Hematopoietic multipotent progenitor cell treated with erythropoietin and hydrocortisone succinate and interleukin-3 and kit ligand, for 6 days (in vitro differentiated cells): ENCODE measurements at places on chromosomes 11 and 22.

DNA sequence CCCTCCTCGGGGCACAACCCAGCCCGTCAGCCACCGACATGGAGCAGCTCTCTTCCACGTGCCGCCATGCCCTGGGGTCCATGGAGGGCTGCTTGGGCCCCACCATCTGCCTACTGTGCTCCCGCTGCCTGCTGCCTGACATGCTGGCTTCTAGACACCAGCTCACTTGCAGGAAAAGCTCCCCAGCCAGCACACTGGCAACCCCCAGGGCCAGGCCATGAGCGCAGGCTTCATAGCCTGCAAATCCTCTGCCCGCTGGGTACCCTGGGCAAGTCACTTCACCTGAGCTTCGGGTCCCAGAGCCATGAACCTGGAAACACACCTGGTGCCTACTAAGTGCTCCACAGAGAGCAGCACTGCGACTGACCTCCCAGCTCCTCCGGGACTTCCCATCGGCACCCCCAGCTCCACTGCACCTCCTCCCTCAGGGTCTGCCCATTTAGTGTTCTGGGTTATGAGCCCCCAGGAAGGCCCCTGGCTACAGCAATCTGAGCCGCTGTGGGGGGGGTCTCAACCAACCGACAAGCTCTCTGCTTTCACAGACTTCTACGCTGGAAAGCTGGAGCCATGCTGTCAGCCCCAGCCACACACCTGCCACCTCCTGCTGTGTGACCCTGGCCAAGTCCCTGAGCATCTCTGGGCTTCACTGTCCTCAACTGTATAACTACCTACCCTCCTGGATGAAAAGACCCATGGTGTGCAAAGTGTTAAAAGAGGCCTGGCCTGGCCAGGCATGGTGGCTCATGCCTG, 139.2 kb downstream of the CRYBB2 start:
- no peak for DNase-seq

DNA sequence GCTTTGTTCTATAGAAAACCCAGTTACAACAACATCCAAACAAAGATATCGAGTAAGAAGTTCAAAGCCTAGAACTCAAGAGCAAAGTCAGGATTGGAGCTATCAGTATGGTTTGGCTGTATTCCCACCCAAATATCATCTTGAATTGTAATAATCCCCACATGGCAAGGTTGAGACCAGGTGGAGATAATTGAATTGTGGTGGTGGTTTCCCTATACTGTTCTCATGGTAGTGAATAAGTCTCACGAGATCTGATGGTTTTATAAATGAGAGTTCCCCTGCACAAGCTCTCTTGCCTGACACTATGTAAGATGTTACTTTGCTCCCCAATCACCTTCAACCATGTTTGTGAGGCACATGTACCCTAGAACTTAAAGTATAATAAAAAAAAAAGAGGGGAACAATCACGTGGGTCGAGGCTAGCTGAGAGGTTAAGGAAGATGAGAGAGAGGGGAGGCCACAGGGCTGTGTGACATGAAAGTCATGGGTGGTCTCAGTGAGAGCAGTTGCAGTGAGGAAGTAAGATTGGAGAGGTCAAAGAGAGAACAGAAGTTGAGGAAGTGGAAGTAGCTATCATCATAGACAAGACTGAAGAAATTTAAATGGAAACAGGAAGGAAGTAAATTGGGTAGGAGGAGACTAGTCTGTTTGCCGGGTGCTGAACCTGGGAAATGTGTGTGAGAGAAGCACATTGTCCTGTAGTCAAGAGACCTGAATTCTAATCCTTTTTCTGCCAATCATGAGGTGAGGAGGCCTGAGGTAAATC, 80.1 kb upstream of the CD44 start:
- DNase-seq = no peak

DNA sequence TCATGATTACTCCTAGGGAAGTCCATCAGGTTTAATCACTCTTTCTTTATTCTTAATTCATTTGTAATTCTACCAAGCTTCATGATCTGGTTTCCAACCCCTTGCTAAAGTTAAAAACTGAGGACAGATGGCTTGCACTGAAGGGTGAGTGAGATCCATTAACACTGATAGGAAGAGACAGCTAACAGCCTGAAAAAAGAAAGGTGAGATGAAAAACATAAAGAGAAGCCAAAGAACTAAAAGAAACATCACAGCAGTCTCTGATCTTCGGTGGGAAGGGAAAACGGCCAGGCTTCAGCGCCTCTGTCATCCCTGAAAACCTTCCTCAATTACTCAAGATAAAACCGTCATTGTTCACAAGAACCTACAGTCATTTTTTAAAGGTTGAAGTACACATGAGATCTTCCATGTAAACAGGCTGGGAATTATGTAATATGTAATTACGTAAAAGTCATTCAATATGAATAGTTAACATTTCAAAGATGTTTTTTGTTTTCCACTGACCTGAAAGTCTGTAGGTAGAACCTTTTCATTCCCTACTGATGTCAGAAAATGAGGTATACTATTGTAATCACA, 41.3 kb downstream of the VSIG10L2 start:
- DNase-seq = no peak

DNA sequence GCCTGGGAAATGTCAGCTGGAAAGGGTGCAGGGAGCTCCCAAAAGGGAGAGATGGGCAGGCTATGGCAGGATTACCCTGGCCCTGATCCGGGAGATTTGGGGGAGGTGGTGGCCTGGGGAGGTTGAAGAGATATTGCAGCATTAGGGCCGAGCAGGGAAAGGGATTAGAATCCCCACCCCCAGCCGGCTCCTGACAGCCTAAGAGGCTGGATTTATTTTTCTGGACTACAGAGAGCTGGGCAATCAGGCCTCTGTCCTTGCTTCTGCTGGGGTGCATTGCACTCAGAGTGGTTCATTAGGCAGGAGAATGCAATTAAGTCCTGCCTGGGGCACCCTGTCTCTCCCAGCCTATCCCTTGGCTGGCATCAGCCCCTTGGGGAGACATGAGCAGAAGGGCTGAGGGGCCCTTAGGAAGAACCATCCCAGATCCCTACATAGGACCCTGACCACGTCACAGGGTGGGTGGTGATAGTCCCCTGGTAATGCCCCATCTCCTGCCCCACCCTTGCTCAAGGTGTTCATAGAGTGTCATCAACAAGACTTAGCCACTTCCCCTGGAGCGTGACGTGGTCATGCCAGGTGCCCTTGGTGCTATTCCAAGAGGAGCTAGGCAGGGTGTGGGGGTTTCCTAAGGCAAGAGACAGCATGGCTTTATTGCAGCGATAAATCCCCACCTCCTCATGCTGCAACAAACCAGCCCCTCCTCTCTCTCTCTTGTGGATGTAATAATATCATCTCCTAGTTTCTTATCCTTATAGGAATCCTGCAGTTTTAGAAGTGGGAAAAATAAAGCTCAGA, 38.4 kb upstream of the KLHL35 start:
- DNase-seq = no peak

DNA sequence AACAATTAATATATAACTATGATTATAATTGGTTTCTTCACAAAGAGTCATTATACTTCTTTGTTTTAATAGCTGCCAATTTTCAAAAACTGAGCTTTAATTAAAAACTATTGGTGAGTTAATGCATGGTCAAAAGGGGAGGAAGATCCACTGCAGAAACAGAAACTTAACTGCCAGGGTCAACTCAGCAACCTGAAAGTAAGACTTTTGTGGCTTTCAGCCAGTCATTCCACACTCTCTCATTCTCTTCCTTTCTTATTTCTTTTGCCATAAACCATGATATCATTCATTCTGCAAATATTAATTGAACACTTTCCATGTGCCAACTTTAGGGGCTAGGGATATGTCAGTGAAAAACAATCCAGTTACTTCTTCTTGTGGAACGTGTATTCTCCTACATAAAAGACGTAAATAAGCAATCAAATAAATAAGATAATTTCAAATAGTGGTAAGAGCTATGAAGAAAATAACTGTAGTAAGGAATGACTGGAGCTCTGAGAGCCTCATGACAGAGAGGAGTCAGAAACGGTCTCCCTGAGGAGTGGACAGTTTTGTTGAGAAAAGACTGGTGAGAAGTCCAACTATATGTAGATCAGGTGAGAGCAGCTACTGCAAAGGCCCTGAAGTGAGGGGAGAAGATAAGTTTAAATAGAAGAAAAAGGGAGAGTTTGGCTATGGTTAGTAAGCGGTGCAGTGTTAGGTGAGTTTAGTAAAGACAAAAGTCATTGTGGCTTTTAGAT, 130.5 kb downstream of the GRIA4 start:
- no peak for DNase-seq

DNA sequence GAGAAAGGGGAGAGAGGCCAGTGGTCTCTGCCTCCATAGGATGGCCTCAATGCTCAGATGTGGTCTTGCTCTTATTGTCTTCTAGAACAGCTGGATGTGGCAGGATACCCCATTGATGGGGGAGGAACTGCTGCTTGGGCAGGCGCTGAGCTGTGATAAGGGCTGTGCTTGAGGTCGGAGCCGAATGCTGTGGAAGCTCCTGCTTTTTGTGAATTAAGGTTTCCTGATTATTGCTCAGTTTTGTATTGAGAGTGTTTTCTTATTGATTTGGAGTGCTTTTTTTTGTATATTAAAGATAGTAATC, 57.2 kb downstream of the CABIN1 start:
- DNase-seq = peak; percentile 45

- no peak for DNase-seq
These were observed 55.9 kb upstream of the BMAL1 start for GRCh38 chr11:13221722-13222121.

- no peak for DNase-seq
These were observed 38.4 kb downstream of the FDX1 start for GRCh38 chr11:110468121-110468520.

DNA sequence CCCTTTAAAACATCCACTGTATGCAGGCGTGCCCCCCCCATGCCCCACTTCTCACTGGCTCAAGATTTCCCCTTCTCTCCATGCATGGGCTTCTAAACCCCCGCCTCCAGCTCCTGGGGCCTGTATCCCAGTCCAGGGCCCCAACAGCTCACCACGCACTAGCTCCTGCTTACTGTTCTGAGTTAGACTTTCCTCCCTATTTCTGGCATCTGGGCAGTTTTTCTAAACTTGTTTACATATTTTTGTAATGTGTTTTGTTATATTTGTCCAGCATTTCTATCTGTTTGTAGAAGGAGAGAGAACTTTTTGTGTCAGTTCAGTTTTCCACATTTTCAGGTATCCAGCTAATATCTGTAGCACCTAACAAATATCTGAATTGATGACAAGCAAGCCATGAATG, 178.5 kb downstream of the SPON1 start:
- DNase-seq = no peak

- no peak for DNase-seq
These were observed 4.9 kb downstream of the RRP8 start for GRCh38 chr11:6598555-6598954.

GRCh38 chr11:34606326-34607120, 14.4 kb upstream of the EHF start:
- DNase-seq = no peak

- DNase-seq = no peak
These were observed 29.1 kb downstream of the SVIP start for GRCh38 chr11:22800482-22800881.

DNA sequence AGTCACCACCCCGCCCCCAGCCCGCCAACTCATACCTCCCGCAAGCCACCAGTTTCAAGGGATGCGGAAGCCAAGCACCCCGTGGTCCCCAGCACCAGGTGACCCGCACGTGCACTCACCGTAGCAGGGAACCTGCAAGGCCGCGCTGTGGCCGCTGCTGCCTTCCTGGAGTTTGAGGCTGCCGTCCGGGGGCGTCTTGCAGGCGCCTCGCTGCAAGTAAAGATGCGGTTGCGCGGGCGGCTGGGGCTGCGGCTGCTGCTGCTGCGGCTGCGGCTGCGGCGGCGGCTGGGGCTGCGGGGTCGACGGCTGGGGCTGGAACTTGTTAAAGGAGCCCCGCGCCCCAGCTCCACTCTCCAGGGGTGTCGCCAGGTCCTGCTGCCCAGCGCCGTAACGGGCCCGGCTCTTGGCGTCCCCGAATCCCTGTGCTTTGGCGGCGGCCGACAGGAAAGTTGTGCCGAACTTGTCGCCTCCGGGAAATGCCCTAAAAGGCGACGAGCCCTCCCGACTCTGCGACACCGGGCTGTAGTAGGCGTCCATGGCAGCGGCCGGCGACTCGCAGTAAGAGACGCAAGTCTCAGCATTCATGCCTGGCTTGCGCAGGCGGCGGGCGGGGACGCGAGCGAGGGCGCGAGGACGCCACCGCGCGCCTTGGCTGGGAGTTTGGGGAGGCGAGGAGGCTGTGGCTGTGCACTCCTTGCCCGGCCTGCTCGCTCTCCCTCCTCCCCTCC, at the start of gene ALX4:
TSS of gene ALX4 (minus strand) at position 662 of the 728 bp plus-strand sequence. CDS start at position 585, 77 bp downstream.
- DNase-seq = no peak

- DNase-seq = no peak
These were observed 163.0 kb downstream of the SPON1 start for GRCh38 chr11:14125529-14125928.

DNA sequence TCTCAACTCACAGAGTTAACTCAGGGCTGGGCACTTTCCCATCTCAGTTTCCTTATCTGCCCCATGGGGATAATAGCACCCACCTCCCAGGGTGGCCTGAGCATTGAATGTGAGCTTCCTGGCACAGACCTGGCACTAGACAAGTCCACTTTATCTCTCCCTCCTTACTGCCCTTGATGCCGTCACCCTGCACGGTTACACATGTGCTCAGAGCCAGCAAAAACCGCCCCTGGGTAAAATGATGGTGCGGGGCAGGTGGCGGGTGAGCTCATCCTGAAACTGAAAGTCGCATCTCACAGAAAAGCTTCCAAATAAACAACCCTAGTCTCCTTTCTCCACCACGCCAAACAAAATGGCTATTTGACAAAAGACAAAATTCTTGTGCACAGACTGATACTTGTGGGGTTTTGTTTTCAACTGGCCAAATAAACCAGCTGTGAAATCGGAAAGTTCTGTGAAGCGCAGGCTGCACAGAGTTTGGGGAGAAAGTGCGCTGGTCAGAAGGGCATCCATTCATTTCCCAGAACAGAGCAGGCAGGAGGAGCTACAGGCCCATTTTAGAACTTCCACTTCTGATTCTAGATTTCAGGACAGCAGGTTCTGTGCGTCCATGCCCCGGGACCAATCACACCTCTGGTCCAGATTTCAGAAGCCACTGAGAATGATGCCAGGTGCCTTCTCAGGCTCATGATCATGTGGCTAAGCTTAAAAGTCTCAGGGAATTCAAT, 138.1 kb downstream of the SHANK2 start:
- no peak for DNase-seq

DNA sequence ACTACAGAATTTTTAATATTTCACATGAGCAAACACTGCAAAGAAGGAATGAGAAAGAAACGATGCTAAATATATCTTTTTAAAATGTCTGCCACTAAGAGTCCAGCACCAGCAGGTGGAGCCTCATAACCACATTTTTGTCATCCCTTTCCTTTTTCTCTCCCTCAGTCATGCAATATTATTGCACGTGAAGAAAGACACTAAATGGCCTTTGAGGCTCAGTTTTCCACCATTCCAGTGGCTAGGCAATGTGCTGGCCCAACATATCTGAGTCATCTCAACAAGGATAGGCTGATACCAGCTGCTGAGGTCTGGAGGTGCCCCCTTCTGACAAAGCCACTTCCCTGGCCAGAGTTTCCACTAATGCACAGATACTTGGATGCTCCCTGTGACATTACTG, 1.8 kb downstream of the ALKBH8 start:
- peak; percentile 78 for DNase-seq
